Stimulated activated CD8-positive, alpha-beta memory T cell treated with anti-CD3 and anti-CD28 coated beads, Interleukin-7, amount 100 ng/mL, for 1 hour (primary cell): ENCODE measurements at places on chromosomes 11 and 22.
A peak's percentile ranks its signal among the peaks of the same experiment; 100 is the strongest.

DNA sequence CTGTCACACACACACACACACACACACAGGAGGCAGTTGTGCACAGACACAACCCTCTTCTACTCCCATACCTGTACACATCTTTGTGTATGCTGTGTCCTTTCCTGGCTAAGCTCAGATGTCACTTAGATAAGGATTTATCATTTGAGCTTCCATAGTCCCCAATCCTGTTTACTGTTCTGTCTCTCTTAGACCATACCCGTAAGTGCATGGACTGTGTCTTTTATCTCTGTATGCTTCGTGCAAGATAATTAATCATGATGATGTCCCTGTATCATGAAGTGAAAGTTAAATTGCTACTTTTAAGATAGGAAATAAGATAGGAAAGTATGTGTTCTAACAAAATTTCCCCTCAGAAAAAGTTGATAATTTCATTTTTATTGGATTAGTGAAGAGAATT, 30.3 kb downstream of the PRMT3 start:
- no peak for DNase-seq

GRCh38 chr22:20748731-20749428, 25.0 kb upstream of the SERPIND1 start:
- DNase-seq, result no peak

- no peak for DNase-seq
Measured at GRCh38 chr11:45641961-45642360, 23.5 kb downstream of the CHST1 start.

GRCh38 chr11:75874684-75875341, 59.8 kb downstream of the UVRAG start:
- DNase-seq, result no peak

- no peak for DNase-seq
Measured at GRCh38 chr11:64859542-64860414, 15.3 kb upstream of the CDC42BPG start.

- no peak for DNase-seq
Measured at GRCh38 chr11:74672956-74673692, 58.1 kb downstream of the CHRDL2 start.

DNA sequence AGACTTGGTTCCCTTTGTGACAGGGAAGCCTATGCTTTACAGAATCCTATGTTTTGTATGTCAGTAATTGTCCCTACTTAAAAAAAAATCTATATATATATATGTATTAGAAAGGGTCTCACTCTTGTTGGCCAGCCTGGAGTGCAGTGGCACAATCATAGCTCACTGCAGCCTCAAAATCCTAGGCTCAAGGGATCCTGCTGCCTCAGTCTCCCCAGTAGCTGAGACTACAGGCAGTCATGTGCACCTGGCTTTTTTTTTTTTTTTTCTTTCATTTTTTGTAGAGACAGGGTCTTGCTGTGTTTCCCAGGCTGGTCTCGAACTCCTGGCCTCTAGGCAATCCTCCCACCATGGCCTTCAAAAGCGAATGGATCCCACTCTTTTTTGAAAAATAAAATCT, 2.1 kb upstream of the NEAT1 start:
- DNase-seq, result no peak

GRCh38 chr11:45146072-45147016, at the start of gene PRDM11:
Gene PRDM11, plus strand, starts transcription at chr11:45146639. Its CDS starts 35,128 bp downstream, at chr11:45181767.
- DNase-seq, result no peak

- no peak for DNase-seq
Measured at GRCh38 chr11:57868491-57868890, 106.9 kb downstream of the CTNND1 start.

GRCh38 chr22:23107487-23108248, 34.1 kb downstream of the RSPH14 start:
- DNase-seq, result no peak

- DNase-seq, result peak; percentile 60
Measured at GRCh38 chr11:5684646-5685362, at the start of gene TRIM5. Gene TRIM5, minus strand, starts transcription at chr11:5685074. Its CDS starts 4,897 bp downstream, at chr11:5680177.

DNA sequence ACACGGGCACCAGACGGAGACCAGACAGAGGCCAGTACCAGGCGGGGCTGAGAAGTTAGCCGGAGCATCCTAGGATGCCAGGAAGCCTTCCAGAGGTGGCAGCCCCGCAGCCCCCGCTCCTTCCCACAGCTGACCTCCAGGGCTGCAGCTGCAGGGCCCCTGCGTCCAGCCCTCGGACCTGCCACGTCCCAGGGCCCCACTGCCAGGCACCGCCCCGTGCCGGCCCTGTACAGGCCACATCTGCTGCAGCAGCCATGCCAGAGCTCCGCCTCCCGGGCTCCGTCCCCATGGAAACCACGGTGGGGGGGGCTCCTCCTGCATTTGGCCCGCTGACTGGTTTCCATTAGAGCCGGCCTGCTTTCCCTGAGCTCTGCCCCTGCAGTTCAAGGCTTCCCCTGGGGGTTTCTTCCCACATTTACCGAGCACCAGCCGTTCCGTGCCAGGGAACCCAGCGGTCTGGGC, 62.5 kb upstream of the PPARA start:
- DNase-seq, result no peak

DNA sequence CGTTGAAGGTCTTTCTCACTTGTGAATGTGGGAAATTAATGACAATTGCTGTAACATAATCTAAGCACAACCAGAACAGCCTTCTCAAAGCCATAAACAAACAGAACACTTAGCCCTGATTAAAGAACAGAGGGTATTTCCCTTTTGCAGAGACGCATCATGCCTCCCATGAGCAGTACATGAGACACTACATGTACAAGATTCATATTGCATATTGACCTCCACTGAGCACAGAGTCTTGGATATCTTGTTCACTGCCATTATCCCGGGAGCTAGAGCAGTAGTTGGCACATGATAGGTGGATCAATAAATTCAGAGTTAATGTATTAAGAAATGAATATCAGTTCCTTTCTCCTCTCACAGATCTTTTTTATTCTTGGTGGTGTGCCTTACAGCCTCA, 1194.3 kb upstream of the TENM4 start:
- DNase-seq, result no peak

DNA sequence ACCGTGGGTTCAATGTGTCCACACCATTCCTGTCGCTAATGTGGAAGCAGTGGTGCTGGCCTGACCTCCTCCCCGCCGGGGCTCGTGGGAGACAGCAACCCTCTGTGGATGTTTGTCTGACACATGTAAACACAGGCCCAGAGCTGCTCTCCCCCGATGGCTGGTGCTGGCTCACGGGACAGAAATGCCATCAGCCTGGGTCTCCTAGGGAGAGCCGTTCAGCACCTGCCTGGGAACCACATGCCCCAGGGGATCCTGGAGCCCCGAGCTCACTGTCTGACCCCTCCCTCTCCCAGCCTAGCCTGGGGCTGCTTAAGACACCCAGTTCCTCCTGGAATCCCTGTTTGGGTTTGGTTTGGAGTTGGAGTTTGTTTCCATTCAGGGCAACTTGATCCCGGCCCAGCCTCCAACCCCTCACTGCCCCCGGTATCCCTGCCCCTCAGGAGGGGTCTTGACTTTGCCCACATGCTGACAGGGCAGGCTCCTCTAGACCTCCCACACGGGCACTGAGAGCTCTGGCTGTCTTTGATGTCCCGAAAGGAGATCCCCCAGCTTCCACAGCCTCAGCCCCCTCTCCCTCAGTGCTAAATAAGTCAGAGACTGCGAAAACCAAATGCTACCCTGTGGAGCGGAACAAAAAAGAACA, 50.9 kb upstream of the WNT11 start:
- no peak for DNase-seq

DNA sequence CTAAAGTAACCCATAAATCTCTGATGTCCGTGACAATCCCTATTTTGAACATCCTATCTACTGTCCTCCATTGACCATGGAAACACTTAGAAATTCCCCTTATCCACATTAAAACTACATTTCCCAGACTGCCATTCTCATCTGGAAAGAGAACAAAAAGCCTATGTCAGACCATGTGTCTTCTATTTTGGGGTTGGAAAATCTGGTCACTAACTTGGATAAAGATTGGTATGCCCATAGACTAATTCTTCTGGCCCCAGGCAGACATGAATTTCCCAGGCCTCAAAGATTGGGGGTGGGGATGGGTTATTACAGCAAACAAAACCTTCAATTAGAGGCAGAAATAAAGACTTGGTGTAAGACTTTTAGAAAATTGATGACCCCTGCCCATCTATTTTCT, 30.9 kb upstream of the CREB3L1 start:
- DNase-seq, result no peak

DNA sequence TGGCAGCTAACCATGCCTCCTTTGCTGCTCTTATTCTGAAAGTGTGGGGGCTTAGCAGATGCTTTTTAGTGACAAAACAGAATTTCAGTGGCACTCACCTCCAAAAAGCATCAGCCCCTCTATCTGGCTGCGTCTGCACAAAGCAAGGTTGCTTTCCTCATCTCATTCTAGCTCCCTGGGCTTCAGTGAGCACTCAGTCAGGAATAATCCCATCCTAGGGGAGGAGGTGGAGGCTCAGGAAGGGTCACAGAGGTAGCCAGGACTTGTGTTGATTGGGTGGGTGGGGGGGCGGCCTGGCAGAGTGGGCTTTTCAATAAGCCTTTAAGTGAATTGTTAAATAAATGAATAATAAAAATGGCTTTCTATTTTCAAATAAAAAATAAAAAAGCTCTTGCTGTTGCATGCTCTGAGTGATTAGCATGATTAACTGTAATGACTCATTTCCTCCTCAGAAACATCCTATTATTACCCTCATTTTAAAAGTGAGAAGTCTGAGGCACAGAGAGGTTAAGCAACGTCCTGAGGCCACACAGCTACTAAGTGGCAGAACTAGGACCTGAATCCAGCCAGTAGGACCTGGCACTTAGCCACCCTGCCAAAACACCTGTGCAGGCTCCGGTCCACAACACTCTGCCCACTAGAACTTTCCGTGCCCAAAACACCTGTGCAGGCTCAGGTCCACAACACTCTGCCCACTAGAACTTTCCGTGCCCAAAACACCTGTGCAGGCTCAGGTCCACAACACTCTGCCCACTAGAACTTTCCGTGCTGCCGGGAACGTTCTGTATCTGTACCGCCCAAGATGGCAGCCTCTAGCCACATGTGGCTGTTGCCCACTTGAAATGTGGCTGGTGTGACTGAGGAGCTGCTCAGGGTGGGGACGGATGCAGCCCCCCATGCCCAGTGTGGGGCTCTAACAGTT, 5.5 kb downstream of the B3GAT1 start:
- no peak for DNase-seq

DNA sequence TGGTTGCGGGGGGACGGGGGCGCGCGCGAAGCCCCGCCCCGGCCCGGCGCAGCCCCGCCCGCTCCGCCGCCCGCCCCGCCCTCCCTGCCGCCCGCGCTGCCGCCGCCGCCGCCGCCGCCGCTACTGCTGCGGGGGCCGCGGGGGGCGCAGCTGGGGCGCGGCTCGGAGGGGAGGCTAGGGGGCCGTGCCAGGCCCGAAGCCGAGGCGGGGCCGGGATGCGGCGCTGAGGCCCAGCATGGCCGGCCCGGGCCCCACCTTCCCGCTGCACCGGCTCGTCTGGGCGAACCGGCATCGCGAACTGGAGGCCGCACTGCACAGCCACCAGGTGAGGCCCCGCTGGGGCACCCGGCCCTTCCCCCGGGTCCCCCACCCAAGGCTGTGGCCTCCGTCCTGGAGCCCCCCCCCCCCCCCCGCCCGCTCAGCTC, at the start of gene ANKRD13D:
ANKRD13D (plus strand) TSS at position 78 of the 425 bp plus-strand sequence; CDS start at position 236, 158 bp downstream.
- no peak for DNase-seq

DNA sequence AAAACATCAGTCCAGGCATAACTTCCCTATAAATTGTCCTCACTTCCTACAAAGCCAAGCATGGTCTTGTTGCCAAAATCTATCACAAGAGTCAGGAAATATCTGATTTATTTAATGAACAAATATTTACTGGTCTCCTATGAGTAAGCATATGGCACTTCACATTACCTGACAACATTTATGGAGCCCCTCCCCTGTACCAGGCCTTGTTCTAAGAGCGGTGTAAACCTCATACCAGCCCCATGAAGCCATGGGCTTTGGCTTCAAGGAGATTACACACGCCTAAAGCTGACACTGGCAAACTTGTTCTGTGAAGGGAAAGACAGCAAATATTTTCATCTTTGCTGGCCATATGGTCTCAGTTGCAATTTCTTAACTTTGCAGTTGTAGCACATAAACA, 43.0 kb upstream of the EIF3D start:
- no peak for DNase-seq

DNA sequence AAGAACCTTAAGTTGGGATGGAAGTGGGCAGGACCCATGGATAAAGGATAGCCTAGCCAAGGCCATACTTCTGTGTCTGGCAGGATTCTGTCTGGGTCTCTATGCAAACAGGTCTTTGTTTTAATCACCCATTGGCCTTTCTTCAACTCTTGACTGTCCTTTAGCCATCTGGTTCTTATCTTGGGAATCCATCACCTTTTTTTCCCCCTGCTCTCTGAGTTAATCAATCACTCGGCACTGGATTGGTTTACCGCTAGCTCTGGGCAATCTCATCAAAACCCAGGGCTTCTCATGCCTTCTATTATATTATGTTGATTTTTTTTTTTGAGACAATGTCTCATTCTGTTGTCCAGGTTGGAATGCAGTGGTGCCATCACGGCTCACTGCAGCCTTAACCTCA, 1.8 kb upstream of the RNF169 start:
- no peak for DNase-seq

DNA sequence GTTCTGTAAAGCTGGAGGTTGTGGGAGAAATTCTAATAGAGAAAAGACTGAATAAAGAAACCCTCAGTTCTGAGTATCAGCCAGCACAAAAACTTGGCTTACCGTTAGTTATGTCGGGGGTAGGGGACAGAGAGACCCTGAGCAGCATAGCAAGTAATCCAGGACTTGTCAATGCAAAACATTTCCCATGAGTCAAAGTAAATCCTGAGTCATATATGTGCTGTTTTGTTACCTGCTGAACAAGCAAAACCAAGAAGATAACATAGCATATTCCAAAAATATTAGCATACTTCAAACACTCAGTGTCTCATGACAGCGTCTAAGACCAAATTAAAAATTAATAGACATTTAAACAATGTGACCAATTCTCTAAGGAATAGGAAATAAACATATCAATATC, 75.1 kb upstream of the LUZP2 start:
- DNase-seq, result no peak

DNA sequence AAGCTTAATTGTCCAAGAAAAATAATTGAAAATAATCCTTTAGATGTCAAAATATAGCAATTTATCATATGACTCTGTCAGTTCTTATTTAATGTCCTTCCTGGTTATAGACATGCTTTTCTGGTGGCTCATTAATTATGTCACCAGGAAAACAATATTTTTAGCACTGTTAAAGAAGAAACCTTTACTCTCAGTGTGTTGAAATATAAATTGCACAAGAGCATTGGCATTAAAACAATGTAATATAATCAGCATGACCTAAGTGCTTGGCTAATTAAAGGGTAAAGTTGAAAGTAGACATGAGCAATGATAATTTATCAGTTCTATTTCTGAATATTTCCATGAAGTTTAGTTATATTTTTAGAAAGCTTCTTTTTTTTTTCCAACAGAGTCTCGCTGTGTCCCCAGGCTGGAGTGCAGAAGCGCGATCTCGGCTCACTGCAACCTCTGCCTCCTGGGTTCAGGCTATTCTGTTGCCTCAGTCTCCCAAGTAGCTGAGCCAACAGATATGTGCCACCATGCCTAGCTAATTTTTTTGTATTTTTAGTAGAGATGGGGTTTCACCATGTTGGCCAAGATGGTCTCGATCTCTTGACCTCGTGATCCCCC, 232.3 kb downstream of the JRKL start:
- DNase-seq, result no peak

GRCh38 chr11:22583963-22584492, 41.6 kb downstream of the FANCF start:
- no peak for DNase-seq

GRCh38 chr22:48135592-48135991, 1373.1 kb downstream of the TBC1D22A start:
- no peak for DNase-seq

- no peak for DNase-seq
Measured at GRCh38 chr22:20166703-20167102, 15.8 kb upstream of the CCDC188 start.

- DNase-seq, result no peak
Measured at GRCh38 chr11:76706667-76707066, 36.1 kb upstream of the LRRC32 start.
